ENCODE measurements at places on chromosomes 5 and 9.

GRCh38 chr9:92948038-92948534 is 763 bp downstream of the FGD3 start:
- no peak for DNase-seq

DNA sequence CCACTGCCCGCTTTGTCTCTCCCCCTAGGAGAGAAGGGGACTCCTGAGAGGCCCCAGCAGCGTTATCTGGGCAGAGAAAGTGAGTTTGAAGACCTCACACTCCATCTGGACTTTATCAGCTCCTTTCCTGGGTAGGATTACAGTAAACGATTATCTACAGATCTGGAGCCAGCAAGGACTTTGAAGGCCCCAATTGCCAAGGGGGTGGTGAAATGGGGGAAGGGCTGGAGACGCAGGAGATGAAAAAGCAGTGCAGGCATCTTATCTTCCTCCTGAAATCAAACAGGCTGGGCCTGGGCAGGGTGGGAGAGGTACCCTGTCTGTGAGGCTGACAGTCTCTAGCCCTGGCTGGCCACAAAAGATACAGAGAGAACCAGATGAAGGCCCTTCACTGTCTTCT is 105.8 kb upstream of the MSX2 start:
- DNase-seq = no peak

GRCh38 chr5:97245386-97245785 is 62.3 kb upstream of the RIOK2 start:
- DNase-seq = no peak

- DNase-seq = no peak
These were observed 38.0 kb upstream of the TCERG1 start for GRCh38 chr5:146409054-146409671.

DNA sequence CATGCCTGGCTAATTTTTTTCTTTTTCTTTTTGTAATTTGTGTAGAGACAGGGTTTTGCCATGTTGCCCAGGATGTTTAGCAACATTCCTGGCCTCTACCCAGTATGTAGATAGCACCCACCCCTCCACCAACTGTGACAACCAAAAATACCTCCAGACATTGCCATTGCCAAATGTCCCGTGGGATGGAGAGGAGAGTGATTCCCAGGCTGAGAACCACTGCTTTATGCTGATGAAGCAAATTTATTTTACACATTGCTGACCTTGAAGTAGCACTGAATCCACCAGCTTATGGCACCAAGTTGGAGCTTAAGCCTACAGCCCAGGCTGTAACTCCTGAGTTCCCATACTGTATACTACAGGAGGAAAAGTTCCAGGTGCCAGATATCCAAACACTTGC is 58.5 kb downstream of the GGTA1 start:
- no peak for DNase-seq

GRCh38 chr9:116596646-116597045 is 90.5 kb upstream of the TRIM32 start:
- DNase-seq = no peak

DNA sequence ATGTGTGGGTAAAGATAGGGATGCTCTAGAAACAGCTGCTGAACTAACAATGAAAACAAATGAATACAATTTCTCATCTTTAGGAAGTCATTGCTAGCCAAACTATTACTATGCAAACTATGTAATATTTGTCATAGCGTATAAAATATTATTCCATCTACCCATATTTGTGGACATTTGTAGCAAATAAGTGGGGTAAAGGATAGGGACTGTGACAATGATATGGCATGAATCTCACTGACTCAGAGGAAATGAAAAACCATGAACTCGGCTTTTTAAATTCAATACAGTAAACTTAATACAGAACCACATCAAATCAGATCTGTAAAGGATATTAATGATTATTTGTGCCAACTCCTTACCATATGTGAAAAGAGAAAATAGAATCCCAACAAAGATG is 16.7 kb upstream of the TAS2R1 start:
- DNase-seq = no peak

DNA sequence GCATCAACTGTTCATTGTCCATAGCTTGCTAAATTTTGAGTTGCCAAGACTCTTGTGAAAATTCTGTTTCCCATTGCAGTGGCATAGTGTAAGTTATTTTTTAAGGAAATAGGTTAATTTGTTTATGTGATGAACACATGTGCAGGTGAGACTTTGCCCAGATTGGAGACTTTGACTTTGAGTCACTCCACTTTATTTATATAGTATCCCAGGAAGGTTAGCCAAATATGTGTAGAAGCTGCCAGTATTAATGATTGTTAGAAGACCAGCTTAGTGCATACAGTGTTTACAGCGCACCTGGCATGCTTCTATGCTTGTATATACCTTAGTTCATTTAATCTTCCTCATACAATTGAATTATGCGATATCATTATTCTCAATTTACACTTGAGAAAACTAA is 51.0 kb downstream of the MTAP start:
- DNase-seq = no peak

DNA sequence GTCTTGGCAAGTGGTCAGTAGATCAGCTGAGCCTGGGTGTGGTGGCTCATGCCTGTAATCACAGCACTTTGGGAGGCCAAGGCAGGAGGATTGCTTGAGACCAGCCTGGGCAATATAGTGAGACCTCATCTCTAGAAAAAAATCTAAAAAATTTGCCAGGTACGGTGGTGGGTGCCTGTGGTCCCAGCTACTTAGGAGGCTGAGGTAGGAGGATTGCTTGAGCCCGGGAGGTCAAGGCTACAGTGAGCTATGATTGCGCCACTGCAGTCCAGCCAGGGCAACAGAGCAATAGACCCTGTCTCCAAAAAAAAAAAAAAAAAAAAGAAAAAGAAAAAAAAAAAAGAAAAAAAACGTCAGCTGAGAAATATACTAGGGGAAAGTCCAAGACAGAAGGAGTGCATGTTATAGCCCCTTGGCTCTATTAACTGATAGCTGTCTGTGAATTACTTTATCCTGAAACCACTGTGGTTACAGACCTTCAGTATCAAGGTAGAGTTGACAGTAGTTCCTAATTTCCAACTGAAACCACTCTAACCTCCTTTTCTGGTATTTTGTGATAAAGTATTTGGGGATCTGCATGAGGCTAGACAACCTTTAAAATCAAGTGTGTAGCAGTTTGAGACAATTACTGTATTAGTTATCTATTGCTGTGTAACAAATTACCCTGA is 2.3 kb upstream of the INIP start:
- no peak for DNase-seq

GRCh38 chr9:125486576-125486975 is 220.4 kb downstream of the MAPKAP1 start:
- DNase-seq = no peak

DNA sequence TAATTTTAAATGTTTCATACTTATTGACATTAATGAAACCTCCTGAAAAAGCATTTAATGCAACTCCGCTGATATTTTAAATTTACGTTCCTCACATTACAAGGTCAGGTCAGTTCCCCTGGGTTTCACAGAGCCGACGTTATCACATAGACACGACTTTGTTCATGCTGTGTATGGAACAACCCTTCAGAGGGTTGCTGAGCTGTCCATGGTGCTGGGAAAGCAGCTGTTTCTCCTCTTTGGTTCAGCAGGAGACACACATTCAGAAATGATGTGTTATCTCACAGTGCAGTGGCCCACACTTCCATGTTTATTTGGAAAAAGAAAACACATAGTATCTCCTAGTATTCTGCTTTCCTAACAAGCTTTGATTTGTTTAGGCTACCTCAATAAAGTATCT is 53.5 kb downstream of the PPP2R2B start:
- no peak for DNase-seq

DNA sequence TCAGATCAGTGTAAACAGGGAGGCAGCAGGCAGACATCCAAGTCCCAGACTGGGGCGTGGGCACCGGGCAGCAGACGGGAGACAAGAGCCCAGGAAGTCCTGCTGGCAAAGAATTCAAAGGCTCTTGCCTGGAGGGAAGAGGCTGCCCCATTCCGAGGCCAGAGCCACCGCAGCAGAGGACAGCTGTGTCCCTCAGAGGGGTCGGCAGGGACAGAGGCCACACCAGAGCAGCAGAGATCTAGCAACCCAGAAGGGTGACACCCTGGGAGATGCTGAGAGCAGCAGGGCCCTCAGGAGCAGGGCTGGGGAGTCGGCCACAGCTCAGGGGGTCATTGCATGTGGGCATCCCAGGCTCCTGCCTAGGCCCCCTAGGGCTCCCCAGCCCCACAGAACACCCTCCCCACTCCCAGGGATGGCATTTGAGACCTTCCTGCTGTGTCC is 29.1 kb downstream of the ADAMTS2 start:
- DNase-seq = no peak

GRCh38 chr5:40594811-40595210 is 84.9 kb upstream of the PTGER4 start:
- no peak for DNase-seq

GRCh38 chr5:175520873-175521272 is 42.5 kb downstream of the SFXN1 start:
- no peak for DNase-seq

GRCh38 chr5:61177716-61178115 is 15.4 kb upstream of the SMIM15 start:
- no peak for DNase-seq

GRCh38 chr9:123967323-123967722 is 37.4 kb upstream of the DENND1A start:
- no peak for DNase-seq

DNA sequence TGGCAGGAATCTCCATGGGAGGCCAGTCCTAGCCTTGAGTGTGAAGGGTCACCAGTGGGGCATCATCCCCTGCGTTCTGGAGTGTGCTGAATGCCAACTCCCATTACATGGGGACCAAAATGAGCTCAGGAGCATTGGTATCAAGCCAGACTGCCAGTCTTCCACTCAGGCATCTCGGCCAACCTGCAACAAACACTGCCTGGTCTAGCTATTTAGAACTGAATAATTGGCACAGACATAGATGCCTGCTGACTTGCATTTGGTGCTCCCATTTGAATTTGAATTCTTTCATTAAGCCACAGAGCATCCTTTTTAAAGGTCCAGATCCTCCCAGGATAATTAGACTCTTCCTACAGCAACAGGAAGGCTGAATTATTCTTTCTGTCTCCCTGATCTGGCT is 116.6 kb upstream of the ABCA1 start:
- no peak for DNase-seq

DNA sequence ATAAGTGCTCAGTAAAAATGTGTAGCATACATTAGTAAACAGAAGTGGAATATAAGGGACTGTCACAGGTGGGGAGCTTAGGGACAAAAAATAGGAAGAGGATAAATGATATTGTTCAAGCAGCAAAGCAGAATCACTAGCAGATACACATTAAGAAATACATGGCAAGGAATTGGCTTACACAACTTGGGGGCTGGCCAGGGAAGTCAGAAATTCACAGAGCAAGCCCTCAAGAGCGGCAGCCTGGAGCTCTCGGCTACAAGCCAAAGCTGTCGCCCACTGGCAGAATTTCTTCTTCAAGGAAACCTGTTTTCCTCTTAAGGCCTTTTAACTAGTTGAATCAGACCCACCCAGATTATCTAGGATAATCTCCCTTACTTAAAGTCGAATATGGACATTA is 73.0 kb upstream of the SMIM23 start:
- no peak for DNase-seq

GRCh38 chr5:159916841-159917761 is 819 bp downstream of the ADRA1B start:
- no peak for DNase-seq

- DNase-seq = no peak
These were observed 31.0 kb upstream of the FSTL4 start for GRCh38 chr5:133643365-133643764.

- DNase-seq = no peak
These were observed 15.1 kb downstream of the IFNA1 start for GRCh38 chr9:21455320-21455719.

GRCh38 chr5:114055318-114056184 is 306.3 kb upstream of the KCNN2 start:
- DNase-seq = no peak

DNA sequence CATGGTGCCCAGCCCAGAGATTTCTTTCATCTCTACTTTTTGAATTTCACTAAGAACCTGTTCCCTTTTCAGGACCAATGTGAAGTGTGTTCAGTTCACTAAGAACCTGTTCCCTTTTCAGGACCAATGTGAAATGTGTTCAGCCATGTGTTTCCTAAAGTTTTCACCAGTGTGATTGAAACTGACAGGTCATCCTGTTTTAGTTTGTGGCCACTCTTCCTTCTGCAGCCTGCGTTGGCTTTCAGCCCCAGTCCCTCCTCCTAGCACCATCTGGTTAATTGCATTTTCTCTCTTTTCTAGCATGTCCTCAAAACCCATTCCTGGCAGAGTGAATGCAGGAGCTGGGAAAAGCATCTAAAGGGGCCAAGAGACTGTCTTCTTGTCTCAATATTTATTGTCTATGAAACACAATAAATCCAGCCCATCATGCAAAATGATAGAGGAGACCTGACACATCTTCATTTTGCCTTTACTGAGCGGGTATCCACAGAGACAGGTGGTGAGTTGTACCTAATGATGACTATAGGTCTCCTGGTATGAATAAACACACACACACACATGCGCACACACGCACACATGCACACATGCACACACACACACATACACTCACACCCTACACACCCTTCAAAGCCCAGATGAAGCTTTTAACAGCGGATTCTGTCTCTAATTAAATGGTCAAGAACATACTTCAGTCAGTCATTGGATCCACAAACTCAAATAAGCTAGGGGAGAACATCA is 6.1 kb upstream of the PANK3 start:
- DNase-seq = no peak

DNA sequence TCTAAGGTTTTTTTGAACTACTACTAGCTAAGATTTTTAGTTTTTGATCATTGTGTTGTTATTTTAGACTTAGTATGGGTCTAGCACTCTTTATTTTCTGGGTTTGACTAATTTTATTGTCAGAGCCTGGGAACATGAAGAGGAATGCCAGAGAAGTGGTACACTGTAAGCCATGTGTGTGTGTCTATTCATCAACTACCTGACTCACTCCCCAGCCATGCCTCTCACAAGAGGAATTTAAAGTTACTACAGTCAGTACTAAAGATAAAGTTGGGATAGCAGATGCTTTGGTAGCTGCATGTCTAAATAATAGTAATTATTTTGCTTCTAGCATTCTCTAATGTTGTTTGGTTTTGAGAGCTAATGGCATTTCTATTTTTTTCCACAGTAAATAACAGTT is 264.8 kb downstream of the CSNK1G3 start:
- DNase-seq = no peak

GRCh38 chr5:58094031-58094430 is 365.9 kb downstream of the PLK2 start:
- no peak for DNase-seq

- DNase-seq = no peak
These were observed 179.4 kb downstream of the SEMA6A start for GRCh38 chr5:116395226-116395625.

- DNase-seq = no peak
These were observed 517.0 kb downstream of the AGTPBP1 start for GRCh38 chr9:85224729-85225128.

- DNase-seq = no peak
These were observed 16.1 kb downstream of the IFNE start for GRCh38 chr9:21465859-21466518.

DNA sequence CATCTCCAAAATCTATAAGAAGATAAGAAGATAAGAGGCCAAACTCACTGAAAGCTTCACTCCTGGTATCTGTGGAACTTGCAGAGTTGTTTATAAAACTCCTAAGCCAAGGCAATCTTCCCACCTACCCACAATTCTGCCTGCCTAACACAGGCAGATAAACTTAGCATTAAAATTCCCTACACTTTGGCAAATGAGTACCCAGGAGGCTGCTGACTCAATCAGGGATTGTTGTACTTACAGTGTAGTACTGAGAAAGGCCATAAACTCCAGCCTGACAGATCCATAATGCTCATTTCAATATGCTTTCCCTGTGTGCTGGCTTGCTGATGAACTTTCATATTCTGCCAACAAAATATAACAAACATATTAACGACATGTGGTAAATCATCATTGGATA is 725.2 kb downstream of the BRINP1 start:
- no peak for DNase-seq

Data from activated naive CD4-positive, alpha-beta T cell (primary cell).